Ovary (tissue), 10 donors: ENCODE measurements at places on chromosomes 2 and 18. TPM values are rescaled to one million over a fixed set of nuclear protein-coding genes. Genes with fewer than 3 reads are reported as not detected.

Gene COL4A3
- 0.47 TPM for total RNA-seq

Gene GREB1L
- 15.4 TPM for total RNA-seq

Gene TTR
- total RNA-seq = not detected

DNA sequence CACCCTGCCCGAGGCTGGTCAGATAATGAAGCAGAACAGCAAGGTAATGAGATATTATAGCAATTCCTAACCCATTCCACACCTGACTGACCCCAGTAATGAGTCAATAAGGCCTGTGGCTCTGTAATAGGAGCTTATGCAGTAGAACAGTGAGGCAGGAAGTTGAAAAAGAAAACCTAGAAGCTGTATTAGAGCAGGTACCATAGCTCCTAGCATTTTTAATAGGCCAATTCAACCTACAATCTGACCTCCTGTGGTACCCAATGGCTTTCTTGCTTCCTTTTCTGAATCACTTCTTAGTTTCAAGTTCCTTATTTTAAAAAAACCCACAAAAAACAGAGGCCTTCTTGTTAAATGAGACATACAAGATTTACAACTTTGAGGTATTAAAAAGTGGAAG is 43.6 kb upstream of the MAP2 start:
- no peak for DNase-seq
- H3K36me3 ChIP-seq = no peaks in the 10 kb centered on the region
